ENCODE measurements at places on chromosomes 5 and 9.

DNA sequence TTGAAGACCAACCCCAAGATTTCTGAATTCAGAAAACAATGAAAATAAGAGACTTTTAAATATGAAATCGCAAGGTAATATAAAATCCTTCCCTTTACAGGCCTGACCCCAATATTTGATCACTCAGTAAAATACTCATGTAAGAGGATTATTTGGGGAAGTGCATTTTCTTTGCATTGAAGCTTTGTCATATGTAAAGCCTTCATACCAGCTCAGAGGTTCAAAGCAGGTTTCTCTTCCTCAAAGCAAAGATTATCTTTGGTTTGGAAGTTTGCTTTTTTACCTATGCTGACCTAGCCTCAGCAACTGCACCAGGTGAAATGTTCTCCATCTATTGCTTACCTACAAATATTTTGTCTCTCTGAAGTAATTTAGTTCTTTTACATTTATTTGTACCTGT, 106.5 kb upstream of the PARP8 start:
- DNase-seq = no peak

DNA sequence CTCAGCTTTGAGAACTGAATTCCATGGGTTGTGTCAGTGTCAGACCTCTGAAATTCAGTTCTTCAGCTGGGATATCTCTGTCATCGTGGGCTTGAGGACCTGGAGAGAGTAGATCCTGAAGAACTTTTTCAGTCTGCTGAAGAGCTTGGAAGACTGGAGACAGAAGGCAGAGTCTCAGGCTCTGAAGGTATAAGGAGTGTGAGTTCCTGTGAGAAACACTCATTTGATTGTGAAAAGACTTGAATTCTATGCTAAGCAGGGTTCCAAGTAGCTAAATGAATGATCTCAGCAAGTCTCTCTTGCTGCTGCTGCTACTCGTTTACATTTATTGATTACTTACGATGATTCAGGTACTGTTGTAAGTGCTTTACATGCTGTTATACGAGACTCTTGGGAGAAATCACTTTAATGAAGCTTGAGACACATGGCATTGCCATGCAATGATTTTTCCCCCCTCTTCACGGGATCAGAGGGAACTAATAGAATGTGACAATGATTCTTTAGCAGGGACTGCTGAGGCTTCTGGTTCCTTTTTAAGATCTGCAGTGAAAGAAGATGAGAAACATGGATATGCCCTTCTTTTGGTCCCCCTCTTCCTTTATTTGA, 63.8 kb downstream of the PTTG1 start:
- no peak for DNase-seq

- no peak for DNase-seq
Measured at GRCh38 chr9:107566611-107567061, 77.1 kb upstream of the KLF4 start.

- DNase-seq = no peak
Measured at GRCh38 chr9:1231998-1232919, 182.1 kb downstream of the DMRT2 start.

- no peak for DNase-seq
Measured at GRCh38 chr5:138305797-138306196, 25.8 kb downstream of the CDC25C start.

GRCh38 chr5:1519631-1520210, 4.0 kb downstream of the LPCAT1 start:
- no peak for DNase-seq

- no peak for DNase-seq
Measured at GRCh38 chr9:121720311-121721057, 69.0 kb downstream of the DAB2IP start.

GRCh38 chr9:86766912-86767311, 180.4 kb downstream of the GAS1 start:
- DNase-seq = no peak

- DNase-seq = no peak
Measured at GRCh38 chr5:121086671-121087070, 622.6 kb downstream of the PRR16 start.

GRCh38 chr5:154797762-154798161, 42.6 kb downstream of the LARP1 start:
- DNase-seq = no peak

DNA sequence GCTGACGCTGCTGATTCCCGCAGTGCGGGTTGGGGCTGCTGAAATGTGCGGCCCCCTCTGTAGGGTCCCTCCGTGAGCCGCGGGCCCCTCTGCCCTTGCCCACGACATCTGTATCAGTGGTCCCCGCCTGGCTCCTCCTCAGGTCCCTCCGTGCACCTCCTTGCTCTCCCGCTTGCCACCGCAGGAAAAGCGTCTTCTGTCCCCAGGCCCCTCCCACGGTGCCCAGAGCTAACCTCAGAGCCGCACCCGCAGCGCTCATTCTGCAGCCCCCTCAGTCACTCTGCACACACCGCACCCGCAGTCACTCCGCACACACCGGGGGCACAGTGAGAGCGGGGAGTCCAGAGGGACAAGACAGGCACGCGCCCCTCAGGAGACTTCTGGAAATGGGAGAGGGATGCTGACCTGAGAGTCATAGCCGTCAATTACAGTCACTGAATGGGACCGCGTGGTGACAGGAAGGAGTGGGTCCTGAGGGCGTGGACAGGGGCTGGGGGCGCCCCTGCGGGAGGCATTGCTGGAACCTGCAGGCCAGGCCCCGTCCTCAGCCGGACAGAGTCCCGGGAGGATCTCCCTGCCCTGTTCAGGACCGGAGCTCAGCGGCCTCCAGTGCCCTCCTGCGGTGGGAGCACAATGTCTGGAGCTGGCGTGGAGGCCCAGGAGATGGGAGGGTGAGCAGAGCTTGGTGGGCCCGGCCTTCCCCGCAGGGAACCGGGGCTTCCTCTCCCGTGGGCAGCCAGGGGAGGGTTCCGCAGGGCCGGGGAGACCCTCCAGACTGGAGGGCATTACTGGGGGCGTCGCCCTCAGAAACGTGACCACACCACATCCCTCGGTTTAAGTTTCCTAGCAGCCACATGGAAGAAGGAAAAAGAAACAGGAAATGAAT, 66.1 kb upstream of the CTSL start:
- no peak for DNase-seq

DNA sequence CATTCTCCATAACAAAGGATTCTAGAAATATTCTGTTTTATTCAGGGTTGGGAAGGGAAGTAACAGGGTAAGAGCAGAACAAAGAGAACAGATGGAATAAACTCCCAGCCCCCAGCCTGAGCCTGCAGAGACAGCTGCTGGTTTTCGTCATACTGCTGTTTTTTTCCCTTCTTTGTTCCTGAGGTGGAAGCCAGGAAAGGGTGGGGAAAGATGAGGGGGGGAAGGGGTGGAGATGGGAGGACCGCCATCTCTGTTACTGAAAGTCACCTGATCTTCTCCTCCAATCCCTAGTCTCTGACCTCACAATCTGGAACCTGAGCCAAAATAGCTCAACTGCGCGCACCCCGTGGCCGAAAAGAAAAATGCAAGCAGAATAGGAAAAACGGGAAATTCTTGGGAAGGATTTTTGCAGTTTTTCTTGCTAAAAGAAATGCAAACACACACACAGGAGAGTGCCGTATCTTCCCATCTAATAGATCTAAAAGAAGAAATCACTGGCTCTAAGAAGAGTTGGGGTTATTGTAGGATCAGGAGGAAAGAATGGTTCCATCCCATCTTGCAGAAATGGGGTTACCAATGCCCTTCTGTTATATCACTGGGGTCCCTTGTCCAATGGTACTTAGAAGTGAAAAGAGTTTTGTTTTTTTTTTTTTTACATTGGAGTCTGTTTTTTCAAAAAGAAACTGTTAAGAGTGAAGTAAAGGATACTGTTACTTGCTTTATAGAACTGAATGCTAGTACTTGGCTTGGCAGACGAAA, 57.9 kb downstream of the DIAPH1 start:
- peak; percentile 99 for DNase-seq

Data from HAP-1 (cell line).